HuH-7.5 (cell line): ENCODE measurements at places on chromosomes 5 and 9.

- no peak for DNase-seq
Measured at GRCh38 chr5:10401498-10401897, 40.2 kb upstream of the ROPN1L start.

- DNase-seq = no peak
Measured at GRCh38 chr5:144102979-144103378, 67.5 kb downstream of the YIPF5 start.

DNA sequence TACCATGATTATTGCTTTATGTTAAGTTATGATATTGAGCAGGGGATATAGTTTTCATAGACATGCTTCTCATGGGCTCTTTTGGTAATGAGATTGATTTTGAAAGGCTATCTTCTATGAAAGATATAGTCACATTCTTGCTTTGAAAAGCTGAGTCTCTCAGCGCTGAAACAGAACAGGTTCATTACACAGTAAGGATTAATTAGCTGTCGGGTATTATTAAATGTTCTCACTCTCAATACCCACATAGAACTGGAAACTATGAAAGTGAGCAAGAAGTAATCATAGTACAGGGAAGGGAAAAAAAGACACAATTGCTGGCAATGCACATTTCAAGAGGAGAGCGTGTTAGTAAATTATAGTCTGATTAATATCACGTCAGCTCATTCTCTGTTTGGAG is 171.6 kb upstream of the GPR151 start:
- DNase-seq = no peak

DNA sequence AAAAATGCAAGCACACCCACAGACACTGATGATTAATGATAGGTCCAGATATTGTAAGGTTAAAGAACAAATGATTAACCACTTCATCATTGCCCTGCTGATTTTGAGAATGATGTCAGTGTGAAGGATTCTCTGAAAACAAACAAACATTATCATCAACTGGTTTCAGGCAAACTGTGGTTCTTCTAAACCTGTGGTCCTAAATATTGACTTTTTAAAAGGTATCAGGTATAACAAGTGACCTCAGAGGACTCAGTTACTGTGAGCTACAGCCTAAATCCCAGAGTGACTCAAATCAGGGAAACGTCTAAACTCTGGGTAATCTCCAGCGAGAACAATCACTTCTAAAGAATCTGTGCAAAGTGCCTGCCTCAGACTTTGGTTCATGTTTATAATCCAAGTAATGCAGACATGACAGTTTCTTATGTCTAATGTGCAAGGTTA is 172.3 kb upstream of the CDH6 start:
- no peak for DNase-seq

DNA sequence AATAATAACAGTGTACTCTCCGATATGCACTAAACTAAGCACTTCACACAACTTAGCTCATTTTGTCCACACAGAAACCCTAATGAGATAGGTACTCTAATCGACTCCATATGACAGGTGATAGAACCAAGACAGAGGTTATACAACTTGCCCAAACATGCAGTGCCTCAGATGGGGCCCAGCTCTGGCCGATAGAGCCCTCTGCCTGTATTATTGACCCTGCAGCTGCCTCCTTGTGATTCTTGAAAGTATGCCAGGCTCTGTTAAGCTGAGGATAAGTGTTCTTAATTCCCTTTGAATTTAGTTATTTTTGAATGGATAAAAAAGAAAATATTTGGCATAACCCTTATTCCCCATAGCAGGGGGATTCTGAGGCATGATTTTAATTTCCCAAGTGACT is 78.5 kb downstream of the HMHB1 start:
- no peak for DNase-seq

GRCh38 chr5:462051-462481 is 19.1 kb downstream of the EXOC3 start:
- no peak for DNase-seq

- DNase-seq = no peak
Measured at GRCh38 chr5:58717303-58718007, 134.6 kb downstream of the RAB3C start.

GRCh38 chr5:131276072-131276471 is 12.2 kb downstream of the CDC42SE2 start:
- DNase-seq = no peak

DNA sequence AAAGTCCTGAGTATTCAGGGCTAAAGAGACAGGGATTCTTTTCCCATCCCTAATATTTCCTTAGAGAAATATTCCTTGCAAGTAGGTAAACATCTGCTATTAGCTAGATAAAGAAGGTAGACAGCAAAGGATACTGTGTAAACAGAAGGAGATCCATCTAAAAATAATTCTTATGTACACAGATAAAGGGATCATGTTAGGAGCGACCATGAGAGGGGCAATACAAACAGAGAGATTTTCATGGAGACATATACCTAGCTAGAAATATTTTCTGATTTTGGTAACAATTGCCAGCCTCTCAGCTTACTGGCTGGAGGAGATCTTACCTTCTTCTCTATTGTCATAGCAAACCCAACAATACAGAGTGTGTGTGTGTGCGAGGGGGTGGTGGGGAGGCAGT is 184.6 kb upstream of the DMAC1 start:
- DNase-seq = no peak

DNA sequence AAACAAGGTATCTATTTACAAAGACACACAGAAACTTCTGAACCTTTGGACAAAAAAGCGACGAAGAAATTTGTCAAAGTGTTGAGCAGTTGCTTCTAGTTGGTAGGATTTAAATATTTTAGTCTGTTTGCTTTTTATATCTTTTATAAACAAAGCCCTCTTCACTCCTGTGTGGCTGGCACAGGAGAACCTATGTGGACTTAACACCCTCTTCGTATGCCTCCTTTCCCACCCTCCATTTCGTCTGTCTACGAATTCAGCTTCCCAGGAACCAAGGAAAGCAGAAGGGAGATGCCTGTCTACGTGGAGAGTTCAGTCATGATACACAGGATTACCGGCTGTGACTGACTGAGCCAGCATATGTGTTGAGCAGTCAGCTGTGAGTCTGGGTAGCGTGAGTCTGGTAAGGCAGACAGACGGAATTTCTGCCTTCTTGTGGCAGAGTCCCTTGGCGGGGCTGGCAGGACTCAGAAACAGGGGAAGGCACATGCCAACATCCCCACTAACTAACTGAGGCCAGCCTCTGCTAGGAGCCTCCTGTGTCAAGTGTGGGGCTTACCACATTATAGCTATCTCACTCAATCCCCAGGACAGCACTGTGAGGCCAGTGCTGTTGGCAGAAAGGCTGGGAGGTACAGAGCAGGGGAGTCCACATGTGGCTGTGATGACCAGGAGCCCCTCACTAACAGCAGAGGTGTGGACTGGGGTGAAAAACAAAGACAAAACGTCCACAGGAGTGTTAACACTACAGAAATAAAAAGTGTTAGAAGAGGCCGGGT is 13.9 kb upstream of the ZFP62 start:
- no peak for DNase-seq

DNA sequence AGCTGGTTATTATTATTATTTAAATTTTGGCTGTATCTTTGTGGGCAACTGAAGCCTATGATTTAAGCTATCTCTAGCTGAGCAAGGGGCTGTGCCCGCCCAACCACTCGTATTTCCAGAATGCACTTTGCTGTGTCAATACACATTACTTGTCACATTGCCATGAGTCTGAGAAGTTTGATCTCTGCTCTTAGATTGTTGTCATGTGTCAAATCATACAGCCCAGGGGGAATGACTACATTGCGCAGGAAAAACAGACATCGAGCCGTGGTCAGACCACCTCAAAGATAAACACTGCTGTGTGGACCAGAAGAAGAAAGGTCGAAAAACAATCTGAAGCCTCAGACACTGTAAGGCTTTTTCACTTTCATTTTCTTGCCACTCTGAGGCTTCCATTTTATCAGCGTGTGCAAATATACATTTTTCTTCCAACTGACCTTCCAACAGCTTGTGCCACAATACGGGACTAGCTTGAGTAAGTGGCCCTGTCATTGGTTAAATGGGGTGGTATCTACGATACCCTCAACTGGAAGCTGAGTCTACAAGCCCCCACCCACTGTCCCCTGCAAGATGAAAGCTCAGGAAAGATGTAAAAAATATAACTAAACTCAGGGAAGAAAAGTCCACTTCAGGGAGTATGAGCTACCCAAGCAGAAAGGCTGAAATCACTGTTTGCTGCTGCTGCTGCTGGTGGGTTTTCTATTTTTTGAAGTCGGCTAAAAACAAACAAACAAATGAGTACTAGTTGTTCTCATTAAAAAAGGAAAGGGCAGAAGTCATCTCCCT is 603.0 kb downstream of the BNC2 start:
- DNase-seq = no peak

- DNase-seq = peak; percentile 47
Measured at GRCh38 chr5:72938206-72938605, 17.6 kb upstream of the FCHO2 start.

- DNase-seq = peak; percentile 19
Measured at GRCh38 chr5:133754575-133755169, 142.3 kb upstream of the FSTL4 start.

DNA sequence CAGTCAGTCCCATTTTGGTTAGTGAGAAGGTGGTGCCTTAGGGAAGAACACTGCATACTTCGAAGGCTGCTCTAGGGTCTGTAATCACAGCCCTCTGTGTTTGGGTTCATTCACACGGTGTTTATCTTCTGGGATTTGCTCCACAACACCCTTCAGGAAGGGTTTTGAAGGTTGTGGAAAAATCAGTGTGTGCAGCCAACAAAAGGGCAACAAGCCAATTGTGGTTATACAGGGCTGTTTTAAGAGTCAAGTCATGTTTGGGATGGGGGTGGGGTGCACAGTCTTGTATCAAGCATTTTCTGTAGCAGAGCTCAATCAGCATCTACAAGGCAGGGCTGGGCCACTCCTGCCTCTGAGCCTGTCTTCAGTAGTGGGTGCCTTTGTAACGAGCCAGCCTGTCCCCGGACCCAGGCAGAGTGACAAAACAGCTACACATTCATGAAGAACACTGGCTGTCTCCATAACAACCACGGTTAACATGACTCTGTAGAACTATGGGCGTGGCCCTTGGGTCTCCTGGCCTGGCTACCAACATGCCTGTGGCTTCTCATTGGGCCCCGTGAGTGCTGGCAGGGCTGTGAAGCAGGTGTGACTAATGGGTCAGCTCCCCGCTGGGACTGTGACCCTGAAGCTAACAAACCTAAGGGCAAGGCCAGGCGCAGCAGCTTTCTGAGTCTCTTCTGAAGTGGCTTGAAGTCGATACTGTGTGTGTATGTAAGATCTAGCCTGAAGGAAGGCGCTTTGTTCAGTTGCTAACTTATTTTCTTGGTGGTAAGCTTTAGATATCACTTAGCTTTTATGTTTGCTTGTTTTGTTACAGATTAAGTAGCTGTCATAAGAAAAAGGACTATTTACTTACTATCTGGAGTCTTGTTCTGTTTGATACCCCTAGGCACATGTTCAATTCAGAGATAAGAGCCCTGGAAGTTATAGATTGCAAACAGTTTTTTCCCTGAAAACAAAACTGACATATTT is 27.9 kb upstream of the GOLM1 start:
- peak; percentile 73 for DNase-seq

DNA sequence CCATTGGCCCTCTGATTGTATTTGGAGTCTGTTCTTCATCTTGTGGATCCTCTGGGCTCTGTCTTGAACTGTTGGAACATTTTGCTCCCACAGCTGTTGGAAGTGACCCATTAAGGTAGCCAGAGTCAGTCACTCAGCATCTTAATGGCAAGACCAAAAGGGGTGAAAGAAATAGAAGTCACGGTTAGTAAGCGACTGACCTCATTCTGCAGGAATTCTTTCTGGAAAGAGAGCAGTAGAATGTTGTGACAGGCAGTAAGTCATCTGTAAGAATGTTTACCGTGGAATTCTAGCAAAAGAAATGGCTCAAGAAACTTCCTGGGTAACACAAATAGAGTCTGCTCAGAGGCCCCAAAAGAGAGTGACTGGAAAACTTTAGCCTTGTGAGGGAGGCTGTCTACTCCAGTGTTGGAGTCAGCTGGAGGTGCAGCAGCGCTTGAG is 28.6 kb upstream of the TNC start:
- DNase-seq = no peak

DNA sequence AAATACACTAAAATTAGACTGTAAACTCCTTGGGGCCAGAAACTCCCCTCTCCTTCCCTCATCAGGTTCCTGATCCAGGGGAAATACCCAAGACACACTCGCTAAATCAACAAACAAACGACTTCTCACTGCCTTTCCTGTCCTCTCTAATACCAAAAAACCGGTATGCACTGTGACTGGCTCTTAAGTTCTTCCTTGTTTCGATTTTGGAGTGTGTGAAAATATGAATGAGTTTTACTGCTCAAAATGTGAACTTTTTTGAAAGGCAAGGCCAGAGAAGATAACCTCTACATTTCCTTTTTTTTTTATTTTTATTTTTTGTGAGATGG is 81.1 kb upstream of the EPB41L4B start:
- no peak for DNase-seq

GRCh38 chr5:138824924-138825863 is 49.9 kb downstream of the LRRTM2 start:
- peak; percentile 28 for DNase-seq

- no peak for DNase-seq
Measured at GRCh38 chr9:76099516-76099915, 209.0 kb downstream of the PCSK5 start.

DNA sequence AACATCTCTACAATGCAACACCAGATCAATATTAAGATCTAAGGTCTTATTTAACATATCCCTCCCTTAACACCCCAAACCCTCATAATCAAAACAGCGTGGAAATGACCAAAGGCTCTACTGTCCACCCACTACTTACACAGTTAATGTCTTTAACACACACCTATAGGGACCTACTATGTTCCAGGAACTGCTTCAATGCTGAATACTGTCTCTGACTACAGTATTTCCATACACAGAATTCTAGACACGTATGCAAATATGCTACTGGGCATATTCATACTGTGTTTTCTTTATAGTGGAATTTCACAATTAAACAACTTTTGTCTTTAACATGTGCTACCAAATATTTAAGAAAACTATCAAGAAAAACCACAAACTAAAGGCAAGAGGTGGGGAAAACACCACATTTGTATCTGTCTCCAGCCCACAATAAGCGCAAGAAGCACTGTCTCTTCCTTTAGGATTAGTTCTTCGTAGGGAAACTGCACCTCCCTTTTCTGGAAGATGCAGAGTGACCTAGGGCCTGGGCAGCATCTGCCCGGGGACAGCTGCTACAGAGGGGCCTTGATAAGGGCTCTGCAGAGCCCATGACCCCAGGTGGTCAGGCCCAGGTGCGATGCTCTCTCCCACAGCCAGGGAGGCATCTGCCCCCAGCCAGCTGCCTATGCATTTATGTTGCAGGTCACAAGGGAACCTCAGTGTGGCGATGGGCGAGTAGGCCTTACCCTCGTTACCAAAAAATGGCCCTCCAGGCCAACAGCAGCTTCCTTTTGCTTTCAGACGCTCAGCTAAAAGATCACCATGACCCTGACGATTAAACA is 55.2 kb downstream of the PSMB7 start:
- DNase-seq = no peak

- DNase-seq = no peak
Measured at GRCh38 chr5:135377751-135378680, 21.0 kb downstream of the MACROH2A1 start.
